Astrocyte (in vitro differentiated cells and primary cell): ENCODE measurements at places on chromosomes 11 and 22. TPM values are rescaled to one million over a fixed set of nuclear protein-coding genes. Genes with fewer than 3 reads are reported as not detected.
A peak's percentile ranks its signal among the peaks of the same experiment; 100 is the strongest.

- no peak for DNase-seq
These were observed 85.1 kb upstream of the CARD18 start for GRCh38 chr11:105224482-105225253.

- DNase-seq = no peak
These were observed 578 bp upstream of the NUP160 start for GRCh38 chr11:47848700-47849155.

DNA sequence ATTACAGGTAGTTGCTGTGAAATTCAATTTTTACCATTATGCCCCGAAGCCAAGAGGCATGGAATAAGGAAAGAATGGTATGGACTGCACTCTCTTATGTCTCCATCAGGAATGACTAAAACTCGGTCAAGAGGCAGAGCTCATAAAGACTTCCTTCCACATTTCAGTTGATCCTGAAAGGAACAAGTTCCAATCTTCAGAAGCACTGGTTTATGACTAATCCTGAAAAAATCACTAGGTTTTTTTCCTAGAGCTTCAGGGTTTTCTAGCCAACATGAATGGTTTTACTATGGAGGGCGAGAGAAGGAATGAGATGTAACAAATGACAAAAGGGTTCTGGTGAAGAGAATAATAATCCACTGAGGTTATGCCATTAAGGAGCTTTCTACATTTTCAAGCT, 832.2 kb downstream of the NTM start:
- peak; percentile 70 for DNase-seq

GRCh38 chr11:77879218-77879617, 58.3 kb downstream of the AAMDC start:
- no peak for DNase-seq

DNA sequence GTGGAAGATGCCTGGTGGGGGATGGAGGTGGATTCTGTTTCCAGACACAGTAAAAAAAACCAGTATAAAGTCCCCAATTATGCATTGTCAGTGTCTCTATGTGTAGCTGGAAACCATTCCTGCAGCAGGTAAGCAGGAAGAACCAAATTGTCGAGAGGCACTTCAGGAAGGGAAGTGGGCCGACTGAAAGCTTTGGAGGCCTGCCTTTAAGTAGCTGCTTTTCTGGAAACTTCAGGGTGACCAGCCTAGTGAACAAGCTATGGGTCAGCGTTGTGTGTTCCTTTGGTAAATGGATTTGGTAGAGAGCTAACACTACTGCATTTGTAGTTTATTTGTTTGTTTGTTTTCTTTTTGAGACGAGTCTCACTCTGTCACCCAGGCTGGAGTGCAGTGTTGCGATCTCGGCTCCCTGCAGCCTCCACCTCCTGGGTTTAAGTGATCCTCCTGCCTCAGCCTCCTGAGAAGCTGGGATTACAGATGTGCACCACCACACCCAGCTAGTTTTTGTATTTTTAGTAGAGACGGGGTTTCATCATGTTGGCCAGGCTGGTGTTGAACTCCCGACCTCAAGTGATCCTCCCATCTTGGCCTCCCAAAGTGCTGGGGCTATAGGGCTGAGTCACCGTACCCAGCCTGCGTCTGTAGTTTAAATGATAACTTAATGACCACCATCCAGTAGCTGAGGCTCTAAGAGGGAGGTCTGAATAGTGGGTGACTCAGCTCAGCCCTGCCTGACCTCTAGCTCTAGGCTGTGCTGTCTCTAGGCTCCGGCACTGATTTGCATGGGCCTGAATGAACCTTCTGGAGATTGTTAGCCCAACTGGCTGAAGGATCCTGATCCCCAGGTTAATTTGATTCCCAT, 12.8 kb downstream of the PTPRJ start:
- peak; percentile 81 for DNase-seq

- DNase-seq = peak; percentile 100
These were observed 694.7 kb downstream of the NTM start for GRCh38 chr11:132064987-132065620.

DNA sequence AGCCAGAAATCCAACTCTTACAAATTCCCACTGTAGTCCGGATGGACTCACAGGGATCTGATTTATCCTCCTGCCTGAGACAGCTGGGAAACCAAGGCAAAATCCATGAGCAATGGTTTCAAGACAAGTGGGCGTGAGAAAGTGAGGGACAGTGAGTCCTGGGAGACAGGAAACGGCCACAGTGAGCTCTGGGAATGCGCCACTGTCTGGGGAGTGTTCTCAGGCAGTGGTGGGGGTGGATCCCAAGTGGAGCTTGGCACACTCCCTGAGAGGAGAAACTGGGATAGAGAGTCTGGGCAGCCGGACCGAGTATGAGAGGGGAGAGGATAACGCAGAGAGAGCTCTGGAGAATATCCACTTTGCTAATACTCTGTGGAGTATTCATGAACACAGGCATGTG, 9.8 kb downstream of the IL17REL start:
- peak; percentile 8 for DNase-seq

- DNase-seq = no peak
These were observed 40.8 kb upstream of the ACCSL start for GRCh38 chr11:44006917-44007361.

DNA sequence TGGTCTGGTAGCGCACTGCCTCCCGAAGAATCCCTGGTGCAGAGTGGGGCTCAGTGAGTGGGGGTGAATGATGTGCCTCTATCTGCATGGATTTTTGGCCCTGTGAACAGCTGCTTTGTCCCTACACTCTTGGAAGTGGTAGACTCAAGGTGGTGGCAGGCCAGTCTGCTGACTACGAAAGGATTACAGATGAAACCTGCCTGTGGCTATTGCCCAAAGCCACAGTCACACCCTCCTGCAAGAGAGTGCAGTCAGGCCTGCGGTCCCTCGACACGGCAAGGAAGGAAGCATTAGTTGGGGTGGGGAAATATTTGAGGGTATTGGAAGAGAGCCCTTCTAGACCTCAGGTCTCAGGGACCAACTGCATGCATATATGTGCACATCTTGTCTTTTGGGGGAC, 63.7 kb downstream of the DSCAML1 start:
- DNase-seq = no peak

DNA sequence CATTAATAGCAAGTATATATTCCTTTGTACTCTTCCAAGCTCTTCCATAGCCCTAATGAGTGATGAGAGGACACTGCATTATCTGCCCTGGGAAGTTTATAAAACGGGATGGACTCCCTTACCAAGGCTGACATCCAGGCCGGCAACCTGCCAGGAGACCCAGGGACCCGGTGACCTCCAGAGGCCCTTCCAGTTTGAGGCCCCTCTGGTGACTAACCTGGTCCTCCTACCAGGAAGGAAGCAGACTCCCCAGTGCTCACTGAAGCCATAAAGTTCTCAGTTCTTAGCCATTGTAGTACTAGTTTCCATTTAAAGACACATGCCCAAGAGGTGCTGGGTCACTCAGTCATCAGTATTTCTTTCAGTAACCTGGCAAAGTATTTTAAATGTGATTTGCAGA, 345.4 kb downstream of the TENM4 start:
- no peak for DNase-seq

- DNase-seq = no peak
These were observed 164.5 kb upstream of the POU2AF2 start for GRCh38 chr11:111081021-111081511.

DNA sequence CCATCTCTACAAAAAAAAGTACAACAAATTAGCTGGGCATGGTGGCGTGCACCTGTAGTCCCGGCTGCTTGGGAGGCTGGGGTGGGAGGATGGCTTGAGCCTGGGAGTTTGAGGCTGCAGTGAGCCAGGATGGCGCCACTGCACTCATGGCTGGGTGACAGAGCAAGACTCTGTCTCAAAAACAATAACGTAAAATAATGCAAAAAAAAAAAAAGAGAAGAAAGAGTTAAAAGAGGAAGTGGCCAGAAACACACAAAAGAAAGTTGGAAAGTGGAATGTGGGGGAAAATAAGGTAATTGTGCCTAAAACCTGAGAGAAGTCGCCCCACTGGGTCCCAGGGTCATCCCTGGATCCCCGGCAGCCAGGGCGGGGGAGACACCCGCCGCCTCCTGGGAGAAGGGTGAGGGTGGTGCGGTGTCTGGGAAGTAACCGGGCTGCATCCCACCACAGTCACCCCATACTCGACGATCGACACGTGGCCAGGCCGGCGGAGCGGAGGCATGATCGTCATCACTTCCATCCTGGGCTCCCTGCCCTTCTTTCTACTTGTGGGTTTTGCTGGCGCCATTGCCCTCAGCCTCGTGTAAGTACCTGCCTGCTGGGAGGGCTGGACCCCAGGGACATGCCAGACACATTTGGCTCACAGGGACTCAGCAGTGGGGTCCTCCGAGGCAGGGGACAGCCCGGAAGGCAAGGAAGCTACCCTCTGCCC, 8.1 kb downstream of the UPK3A start:
- DNase-seq = no peak

GRCh38 chr11:101446238-101446637, 137.6 kb downstream of the TRPC6 start:
- peak; percentile 44 for DNase-seq

GRCh38 chr11:83152264-83152663, 4.7 kb upstream of the PCF11 start:
- no peak for DNase-seq

DNA sequence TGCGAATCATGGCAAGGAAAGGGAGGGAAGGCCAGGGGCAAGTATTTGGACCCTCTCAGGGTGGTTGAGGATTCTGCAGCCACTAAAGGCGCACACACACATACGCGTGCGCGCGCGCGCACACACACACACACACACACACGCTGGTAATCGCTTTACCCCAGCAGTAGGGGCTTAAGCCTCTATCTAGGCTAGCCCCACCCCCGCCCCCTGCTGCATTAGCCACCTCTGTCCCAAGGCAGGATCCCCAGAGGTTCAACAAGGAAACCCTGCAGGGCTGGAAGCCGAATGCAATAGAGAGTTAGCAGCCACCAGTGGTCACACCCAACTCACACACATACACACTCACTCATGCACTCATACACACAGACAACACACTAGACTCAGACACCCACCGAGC, 28.6 kb upstream of the ELFN2 start:
- peak; percentile 20 for DNase-seq

DNA sequence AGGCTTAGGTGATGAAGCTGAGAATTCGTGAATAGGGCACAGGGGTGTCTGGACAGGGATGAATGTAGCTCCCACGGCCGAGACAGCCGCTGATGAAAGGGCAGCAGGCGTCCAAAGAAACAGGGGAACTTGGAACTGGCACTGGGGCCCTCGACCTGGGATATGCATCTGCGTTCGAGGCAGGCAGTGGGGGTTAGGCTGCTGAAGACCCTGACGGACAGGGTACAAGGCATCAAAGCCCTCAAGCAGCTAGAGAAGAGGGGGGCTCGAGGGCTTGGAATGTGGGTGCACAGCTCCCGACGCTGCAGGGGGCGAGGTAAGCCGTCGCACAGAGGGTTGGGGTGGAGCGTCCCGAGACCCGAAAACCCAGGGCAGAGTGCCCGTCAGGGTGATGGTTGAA, 6.9 kb upstream of the SYT8 start:
- no peak for DNase-seq

- no peak for DNase-seq
These were observed 1493.6 kb downstream of the BRD1 start for GRCh38 chr22:48333816-48334735.

- DNase-seq = no peak
These were observed 77.4 kb downstream of the FAM168A start for GRCh38 chr11:73520353-73521061.

- peak; percentile 39 for DNase-seq
These were observed 27.0 kb downstream of the SGSM3 start for GRCh38 chr22:40397396-40397795.

DNA sequence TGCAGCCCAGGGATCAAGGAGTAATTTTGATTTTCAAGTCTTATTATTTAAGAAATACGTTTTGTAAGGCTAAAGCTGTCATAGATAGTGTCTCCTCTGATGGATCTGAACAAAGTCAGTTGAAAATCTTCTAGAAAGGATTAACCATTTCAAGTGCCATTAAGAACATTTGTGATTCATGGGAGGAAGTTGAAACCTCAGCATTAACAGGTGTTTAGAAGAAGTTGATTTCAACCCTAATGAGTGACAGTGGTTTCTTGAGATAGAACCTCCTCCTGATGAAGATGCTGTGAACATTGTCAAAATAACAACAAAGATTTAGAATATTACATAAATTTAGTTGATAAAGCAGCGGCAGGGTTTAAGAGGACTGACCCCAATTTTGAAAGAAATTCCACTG, 61.7 kb downstream of the PRR5L start:
- DNase-seq = no peak

- no peak for DNase-seq
These were observed 76.2 kb downstream of the IGLL1 start for GRCh38 chr22:23503736-23504440.

DNA sequence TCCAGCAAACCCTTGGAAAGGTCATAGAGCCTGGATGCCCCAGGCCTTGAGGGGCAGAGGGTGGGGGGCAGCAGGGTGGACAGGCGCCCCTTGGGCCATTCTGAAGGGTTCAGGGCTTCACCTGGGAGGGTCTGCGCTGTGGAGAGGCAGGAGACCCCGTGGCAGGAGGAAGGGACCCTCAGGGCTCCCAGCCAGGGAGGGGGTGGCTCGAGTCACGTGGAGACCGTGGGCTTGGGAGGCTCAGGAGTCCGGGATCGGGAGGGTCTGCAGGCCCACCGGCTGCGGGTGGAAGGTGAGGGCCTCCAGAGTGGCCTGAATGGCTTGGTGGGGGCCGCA, 48.5 kb upstream of the A4GALT start:
- DNase-seq = no peak

- DNase-seq = no peak
These were observed 13.8 kb upstream of the MIAT start for GRCh38 chr22:26643418-26644100.

DNA sequence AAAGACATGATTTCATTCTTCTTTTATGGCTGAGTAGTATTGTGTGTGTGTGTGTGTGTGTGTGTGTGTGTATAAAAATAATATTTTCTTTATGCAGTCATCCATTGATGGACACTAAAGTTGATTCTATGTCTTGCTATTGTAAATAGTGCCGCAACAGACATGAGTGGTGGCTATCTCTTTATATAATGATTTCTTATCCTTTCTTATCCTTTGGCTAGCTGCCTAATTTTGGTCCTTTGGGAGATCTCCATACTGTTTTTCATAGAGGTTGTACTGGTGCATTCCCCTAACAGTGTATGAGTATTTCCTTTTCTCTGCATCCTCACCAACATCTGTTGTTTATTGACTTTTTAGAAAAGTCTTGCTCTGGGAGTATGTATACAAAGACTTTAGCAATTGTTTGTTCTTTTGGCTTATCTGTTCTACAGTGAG, 107.0 kb downstream of the STIM1 start:
- no peak for DNase-seq

DNA sequence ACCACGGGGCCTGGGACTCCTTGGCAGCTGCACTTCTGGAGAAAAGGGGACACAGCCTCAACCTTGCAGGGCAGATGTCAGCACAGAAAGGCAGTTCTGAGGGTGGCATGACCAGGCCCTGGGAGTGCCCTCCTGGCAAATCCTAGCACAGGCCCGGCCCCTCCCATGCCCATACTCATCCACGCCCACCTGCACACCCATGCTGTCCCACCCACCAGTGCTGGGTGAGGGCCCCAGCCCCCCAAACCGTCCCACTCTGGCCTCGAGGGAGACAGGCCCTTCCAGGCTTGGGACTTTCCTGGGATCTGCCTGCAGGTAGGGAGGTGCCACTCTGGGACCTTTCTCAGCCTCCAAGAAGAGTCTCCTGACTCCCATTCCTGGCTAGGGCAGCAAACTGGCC, 10.1 kb downstream of the DUSP8 start:
- no peak for DNase-seq

POTEH gene
- not detected in 2 replicates for total RNA-seq

GPR83 gene
- 0.14 TPM in 1 of 2 replicates, not detected in the other for total RNA-seq

EHF gene
- total RNA-seq = 0.25 TPM in 1 of 2 replicates, not detected in the other

GRIK4 gene
- 2.2 and 3.9 TPM in 2 replicates for total RNA-seq

DNAJB7 gene
- total RNA-seq = not detected in 2 replicates

MRGPRX3 gene
- total RNA-seq = not detected in 2 replicates

PGM2L1 gene
- total RNA-seq = 41.0 and 43.6 TPM in 2 replicates

CRYBB2 gene
- not detected in 2 replicates for total RNA-seq

NCR3LG1 gene
- 3.1 and 3.3 TPM in 2 replicates for total RNA-seq

P2RY2 gene
- total RNA-seq = 0.12 and 0.30 TPM in 2 replicates
